ENCODE measurements at places on chromosomes 2 and 18.

DNA sequence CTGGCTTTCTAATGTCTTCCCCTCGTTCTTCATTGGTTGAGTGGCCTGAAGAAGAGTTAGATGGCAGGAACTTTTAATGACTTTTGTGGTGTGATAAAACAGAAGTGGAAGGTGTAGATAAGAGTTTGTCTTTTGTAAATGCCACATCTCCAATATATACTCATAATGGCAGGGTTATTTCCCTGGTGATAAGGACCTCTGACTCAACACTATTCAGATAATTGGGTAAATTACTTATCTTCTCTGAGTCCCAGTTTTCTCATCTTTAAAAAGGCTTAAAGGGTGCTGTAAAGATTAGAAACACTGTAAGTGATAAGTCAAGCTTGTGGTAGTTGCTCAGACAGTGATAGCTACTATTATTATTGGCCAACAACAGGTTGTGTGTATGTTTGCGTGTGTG, 9.5 kb downstream of the KLHL14 start:
- H3K27ac ChIP-seq = no peak overlapping the region
- no peak overlapping the region for H3K4me3 ChIP-seq
- H3K36me3 ChIP-seq = no peaks in the 10 kb centered on the region
- H3K27me3 ChIP-seq = peaks cover 17% of the 10 kb centered on the region
- no peak for DNase-seq

- no peaks in the 10 kb centered on the region for H3K4me1 ChIP-seq
- no peak overlapping the region for H3K4me3 ChIP-seq
- no peak for DNase-seq
- no peaks in the 10 kb centered on the region for H3K36me3 ChIP-seq
- H3K27ac ChIP-seq = no peak overlapping the region
These were observed 460.0 kb upstream of the MYT1L start for GRCh38 chr2:2791031-2791430.

GRCh38 chr2:215966274-215966673, 47.1 kb downstream of the MREG start:
- H3K27ac ChIP-seq = no peak overlapping the region
- no peaks in the 10 kb centered on the region for H3K27me3 ChIP-seq
- H3K4me3 ChIP-seq = no peak overlapping the region
- no peaks in the 10 kb centered on the region for H3K36me3 ChIP-seq

GRCh38 chr2:9333591-9334171, 89.6 kb downstream of the ITGB1BP1 start:
- no peak overlapping the region for H3K4me3 ChIP-seq
- no peak overlapping the region for H3K27ac ChIP-seq
- no peaks in the 10 kb centered on the region for H3K36me3 ChIP-seq
- peak; percentile 66 for DNase-seq
- H3K4me1 ChIP-seq = no peaks in the 10 kb centered on the region

- H3K27ac ChIP-seq = no peak overlapping the region
- no peak for DNase-seq
- H3K36me3 ChIP-seq = no peaks in the 10 kb centered on the region
- no peaks in the 10 kb centered on the region for H3K4me1 ChIP-seq
These were observed 90.1 kb downstream of the KLHL29 start for GRCh38 chr2:23475036-23475435.

DNA sequence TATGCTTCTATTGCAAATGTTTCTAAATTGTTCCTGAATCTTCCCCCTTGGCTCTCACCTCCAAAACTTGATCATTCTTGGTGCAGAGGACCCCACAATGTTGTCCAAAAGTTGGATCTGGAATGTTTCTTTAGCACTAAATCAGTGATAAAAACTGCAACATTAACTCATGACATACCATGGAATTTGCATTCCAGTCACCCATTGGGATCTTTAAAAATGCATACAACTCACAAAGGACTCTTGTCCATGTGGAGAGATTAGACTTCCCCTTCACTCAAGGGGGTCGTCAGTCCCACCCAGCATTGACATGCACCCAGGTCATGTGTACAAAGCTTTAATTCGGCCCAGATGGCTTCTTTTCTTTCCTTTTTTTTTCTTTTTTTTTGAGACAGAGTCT, 169.3 kb downstream of the SETBP1 start:
- no peaks in the 10 kb centered on the region for H3K4me1 ChIP-seq
- no peaks in the 10 kb centered on the region for H3K27me3 ChIP-seq
- no peak for DNase-seq
- H3K36me3 ChIP-seq = no peaks in the 10 kb centered on the region
- H3K27ac ChIP-seq = no peak overlapping the region

DNA sequence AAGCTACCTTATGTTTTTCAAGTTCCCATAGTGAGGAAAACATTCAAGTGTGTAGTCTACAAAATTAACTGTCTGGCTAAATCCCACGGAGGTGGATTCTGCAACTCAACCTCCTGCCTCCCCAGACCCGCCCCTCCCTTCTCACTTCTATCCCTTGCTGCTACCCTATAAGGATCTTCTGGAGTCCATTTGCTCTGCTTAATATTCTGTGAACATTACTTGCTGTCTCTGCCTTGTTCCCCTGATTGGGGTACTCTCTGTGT, 163.2 kb downstream of the KCNE4 start:
- H3K4me3 ChIP-seq = no peak overlapping the region
- H3K36me3 ChIP-seq = no peaks in the 10 kb centered on the region
- peak; percentile 28 for DNase-seq
- peak overlapping the region; percentile 71 for H3K27ac ChIP-seq

- no peak for DNase-seq
- H3K27ac ChIP-seq = no peak overlapping the region
- H3K27me3 ChIP-seq = no peaks in the 10 kb centered on the region
- no peaks in the 10 kb centered on the region for H3K36me3 ChIP-seq
- H3K4me3 ChIP-seq = no peak overlapping the region
These were observed 63.0 kb downstream of the TANK start for GRCh38 chr2:161223139-161223732.

DNA sequence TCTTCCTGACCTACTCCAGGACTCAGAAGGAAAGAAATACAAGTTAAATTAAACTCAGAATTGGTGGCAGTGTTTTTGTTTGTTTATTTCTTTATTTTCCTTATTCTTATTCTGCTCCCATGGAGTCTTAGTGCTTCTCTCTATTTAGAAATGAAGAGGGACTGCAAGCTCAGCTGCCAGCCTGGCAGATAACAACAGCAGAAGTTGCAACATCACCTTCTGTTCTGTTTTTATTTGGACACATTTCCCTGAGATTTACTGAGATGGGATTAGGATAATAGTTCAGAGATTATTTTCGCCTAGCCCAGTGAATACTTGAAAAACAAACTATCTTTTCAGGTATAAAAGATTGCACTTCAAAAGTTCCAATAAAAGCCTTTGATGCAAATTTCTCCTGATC, 70.4 kb upstream of the DTNA start:
- no peaks in the 10 kb centered on the region for H3K27me3 ChIP-seq
- no peak overlapping the region for H3K27ac ChIP-seq
- H3K36me3 ChIP-seq = no peaks in the 10 kb centered on the region
- H3K4me1 ChIP-seq = no peaks in the 10 kb centered on the region
- no peak for DNase-seq
- H3K4me3 ChIP-seq = no peak overlapping the region

- no peaks in the 10 kb centered on the region for H3K27me3 ChIP-seq
- H3K4me1 ChIP-seq = no peaks in the 10 kb centered on the region
- no peak overlapping the region for H3K4me3 ChIP-seq
- DNase-seq = no peak
- H3K27ac ChIP-seq = no peak overlapping the region
These were observed 208.4 kb downstream of the FIGN start for GRCh38 chr2:163527381-163527780.

- no peak for DNase-seq
- no peaks in the 10 kb centered on the region for H3K4me1 ChIP-seq
- no peaks in the 10 kb centered on the region for H3K36me3 ChIP-seq
- H3K4me3 ChIP-seq = no peak overlapping the region
- H3K27me3 ChIP-seq = no peaks in the 10 kb centered on the region
These were observed 9.3 kb downstream of the CLIP4 start for GRCh38 chr2:29124504-29124903.

DNA sequence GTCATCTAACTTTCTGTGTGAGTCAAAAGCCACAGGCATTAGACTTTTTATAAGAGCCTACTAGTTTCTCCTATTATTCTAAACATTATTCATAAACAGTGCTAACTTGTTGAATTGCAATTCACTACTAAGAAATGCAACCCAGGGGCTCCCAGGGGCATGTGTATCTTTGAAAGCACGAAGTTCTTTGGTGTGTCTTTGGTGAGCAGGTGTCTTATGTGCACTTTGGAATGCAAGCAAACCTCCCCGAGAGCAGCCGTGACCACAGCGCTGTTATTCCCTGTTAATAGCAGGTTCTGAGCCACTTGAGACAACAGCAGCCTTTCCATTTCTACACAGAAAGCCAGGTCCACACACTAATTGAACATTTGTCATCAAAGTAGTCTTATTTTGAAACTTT, 123.5 kb downstream of the PRKRA start:
- no peak overlapping the region for H3K4me3 ChIP-seq
- no peaks in the 10 kb centered on the region for H3K4me1 ChIP-seq
- DNase-seq = no peak
- H3K27ac ChIP-seq = no peak overlapping the region
- H3K27me3 ChIP-seq = no peaks in the 10 kb centered on the region

DNA sequence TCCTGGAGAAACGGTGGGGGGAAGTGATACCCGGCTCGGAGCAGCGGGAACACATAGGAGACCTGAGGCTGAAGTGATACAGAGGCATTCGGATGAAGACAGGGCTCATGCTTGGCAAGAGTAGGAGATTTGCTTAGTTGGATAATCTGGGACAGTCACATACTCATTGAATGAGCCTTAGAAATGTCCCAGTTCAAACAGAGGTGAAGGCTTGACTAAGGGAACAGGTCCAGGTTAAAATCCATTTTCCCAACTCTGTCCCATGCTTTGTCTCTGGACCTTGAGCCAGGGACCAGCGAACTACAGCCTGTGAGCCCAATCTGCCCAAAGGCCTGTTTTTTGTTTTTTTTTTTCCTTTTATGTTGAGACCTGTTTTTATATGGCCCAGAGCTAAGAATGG, 1.3 kb downstream of the UGT1A6 start:
- no peak overlapping the region for H3K4me3 ChIP-seq
- no peak overlapping the region for H3K27ac ChIP-seq
- no peaks in the 10 kb centered on the region for H3K27me3 ChIP-seq
- H3K36me3 ChIP-seq = no peaks in the 10 kb centered on the region
- DNase-seq = no peak

Measured in uterus (tissue), 4 donors.